Pons (tissue), 1 donor: ENCODE measurements at places on chromosomes 12 and 14.
A peak's percentile ranks its signal among the peaks of the same experiment; 100 is the strongest.

DNA sequence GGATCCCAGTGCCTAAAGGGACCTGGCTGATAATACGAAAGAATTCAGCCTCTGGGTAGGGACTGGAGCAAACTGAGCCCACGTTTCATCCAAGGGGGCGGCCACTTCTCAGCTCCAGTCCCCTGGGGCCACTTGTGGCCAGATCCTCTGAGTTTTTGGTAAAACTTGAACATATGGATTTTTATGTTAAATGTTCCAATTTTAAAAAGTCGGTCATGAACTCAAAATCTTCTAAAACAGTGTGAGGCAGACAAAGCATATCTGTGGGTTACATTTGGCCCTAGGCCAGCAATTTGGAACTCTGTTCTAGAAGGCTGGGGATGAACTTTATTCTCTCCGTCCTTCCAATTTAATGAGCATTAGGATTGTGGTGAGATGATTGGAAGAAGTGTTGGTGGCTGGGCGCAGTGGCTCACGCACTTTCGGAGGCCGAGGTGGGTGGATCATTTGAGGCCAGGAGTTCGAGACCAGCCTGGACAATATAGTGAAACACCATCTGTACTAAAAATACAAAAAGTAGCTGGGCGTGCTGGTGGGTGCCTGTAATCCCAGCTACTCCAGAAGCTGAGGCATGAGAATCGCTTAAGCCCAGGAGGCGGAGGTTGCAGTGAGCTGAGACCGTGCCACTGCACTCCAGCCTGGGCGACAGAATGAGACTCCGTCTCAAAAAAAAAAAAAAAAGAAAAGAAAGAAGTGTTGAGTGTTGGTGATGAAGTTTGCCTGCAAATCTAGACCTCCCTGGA is 3.0 kb upstream of the PPP1CC start:
- no peak for DNase-seq

GRCh38 chr12:93315907-93316622 is 61.7 kb upstream of the NUDT4 start:
- no peak for DNase-seq

DNA sequence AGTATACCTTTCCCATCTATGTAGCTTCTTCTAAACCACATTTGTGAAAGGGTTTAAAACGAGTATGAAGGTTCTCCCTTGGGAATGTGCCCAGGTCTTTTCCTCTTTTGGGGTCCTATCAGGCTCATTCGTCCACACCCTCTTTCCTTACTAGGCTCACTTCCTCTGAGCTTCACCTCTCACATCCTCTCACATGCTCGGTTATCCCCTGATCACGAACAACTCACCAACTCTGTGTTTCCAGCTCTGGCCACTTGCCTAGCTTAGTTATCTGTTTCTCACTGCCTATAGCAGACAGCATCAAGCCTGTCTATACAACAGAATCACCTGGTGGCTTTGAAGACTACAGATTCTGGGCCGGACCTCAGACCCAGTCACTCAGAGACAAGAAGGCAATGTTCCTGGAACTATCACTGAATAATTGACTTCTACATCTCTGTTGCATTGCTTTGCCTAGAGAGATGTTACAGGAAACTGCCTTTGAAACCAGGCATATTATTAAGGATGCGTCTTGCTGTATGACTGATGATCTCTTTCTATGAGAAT is 158.2 kb downstream of the FOXN3 start:
- DNase-seq: no peak

- DNase-seq: no peak
These were observed 201.9 kb downstream of the FOXN3 start for GRCh38 chr14:89215114-89215513.

- peak; percentile 51 for DNase-seq
These were observed 205.4 kb downstream of the NAV3 start for GRCh38 chr12:78035901-78036606.
